NCI-H2107 (cell line): ENCODE measurements at places on chromosomes 4 and X.

DNA sequence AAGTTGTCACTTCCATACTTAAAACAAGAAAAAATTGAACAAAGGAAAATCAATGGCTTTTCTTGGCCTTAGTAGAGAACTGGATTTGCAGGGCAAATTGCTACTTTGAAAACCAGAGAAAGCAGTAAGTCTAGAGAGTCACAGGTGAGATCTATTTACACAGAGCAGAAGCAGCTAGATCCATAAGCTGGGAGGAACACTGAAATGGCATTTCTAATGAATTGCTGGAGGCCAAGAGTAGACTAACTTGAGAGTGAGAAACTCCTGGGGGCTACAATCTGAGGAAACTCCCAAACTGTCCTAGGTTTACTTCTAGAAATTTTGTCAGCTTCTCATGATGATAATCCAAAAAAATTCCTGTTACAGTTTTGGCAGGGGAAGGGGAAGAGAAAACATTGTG lies 133.3 kb downstream of the SPCS3 start:
- DNase-seq, result no peak

DNA sequence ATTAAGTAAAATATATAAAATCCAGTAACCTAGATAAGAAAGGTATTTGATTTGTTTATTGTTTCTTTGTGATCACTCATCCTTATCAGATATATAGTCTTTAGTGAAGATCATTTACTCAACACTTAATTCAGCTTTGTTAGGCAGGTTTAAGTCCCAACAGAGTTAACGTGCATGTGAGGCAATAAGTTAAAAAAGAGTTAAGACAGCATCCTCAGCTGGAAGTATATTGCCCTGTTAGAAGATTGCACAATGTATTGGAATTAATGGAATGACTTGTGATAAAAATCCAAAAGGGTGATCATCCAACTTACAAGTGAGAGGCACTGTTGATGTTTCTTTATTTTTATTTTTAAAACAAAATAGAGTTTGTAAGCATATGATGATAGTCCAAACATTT lies 1162.1 kb downstream of the RAPGEF2 start:
- DNase-seq, result no peak

DNA sequence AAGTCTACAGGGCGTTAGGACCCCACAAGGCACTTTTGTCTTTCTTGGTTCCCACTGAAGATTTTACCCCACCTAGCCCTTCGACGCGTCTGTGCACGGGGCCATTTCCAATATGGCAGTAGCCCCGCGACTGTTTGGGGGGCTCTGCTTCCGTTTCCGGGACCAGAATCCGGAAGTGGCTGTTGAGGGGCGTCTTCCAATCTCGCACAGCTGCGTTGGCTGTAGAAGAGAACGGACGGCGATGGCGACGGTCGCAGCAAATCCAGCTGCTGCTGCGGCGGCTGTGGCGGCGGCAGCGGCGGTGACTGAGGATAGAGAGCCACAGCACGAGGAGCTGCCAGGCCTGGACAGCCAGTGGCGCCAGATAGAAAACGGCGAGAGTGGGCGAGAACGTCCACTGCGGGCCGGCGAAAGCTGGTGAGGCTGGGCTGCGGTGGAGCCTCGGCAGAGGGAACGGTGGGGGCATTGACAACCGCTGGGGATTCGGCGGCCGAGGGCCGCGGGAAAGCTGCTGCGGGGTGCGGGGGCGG lies at the start of gene USP11:
TSS of gene USP11 (plus strand) at position 207 of the 530 bp plus-strand sequence. CDS start at position 242, 35 bp downstream.
- DNase-seq, result no peak

DNA sequence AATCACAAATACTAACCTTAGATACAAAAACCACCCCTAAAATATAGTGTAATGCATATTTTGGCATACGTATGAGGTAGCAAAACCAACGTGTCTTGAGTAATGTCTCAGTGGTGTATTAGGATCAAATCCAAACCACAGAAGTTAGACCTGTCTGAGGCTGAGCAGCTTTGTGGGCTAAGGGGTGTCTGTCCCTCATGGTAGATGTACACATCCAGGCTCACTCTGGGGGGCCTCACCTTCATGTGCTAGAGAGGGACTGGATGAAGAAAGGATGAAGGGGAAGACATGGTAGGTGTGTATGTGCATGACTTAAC lies 188.0 kb upstream of the TBC1D9 start:
- no peak for DNase-seq

DNA sequence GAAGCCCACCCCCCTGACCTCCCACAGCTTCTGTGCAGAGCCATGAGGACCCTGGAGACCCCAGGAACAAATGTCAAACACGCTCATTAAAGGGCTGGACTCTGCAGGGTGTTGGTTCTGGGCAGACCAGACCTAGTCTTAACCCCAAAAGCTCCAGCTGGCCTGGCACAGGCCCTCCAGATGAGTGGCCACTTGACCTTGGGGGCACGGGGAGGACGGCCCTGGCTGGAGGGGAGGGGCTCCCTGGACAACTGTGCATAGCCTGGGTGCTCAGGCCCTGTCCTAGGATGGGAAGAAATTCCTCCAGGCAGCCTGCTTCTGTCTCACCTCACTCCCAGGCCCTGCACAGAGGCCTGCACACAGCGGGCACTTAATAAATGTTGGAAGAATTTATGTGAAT lies 9.4 kb downstream of the ADRA2C start:
- DNase-seq, result no peak

DNA sequence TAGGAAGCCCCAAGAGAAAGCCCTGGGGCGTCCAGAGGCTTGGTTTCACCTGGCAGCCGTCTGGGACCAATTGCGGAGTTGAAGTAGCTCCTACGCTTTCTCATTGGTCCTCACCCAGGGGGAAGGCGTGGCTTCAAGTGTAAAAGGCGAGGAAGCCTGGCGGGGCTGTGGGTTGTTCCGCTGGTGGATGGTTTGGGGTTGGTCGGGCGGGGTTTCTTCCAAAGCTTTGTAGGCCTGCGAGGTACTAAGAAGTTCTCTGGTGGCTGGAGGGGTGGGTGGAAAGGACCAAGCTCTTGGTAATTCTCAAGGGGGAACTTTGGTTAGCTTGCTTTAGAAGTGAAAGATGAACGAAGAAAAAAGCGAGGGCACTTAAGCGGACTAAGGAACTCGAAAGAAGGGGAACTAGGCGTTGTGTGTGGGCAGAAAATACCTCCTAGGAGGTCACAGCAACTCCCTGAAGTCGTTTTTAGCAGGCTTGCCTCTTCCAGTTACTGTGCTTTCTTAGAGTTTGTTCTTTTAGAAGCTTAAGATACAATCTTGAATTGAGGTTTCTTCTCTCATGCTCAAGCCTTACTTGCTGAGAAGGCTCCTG lies 36.6 kb downstream of the CCNG2 start:
- no peak for DNase-seq

- no peak for DNase-seq
Measured at GRCh38 chrX:133776072-133776471, 209.3 kb downstream of the GPC3 start.

GRCh38 chrX:48515842-48516241 lies 5.8 kb upstream of the EBP start:
- DNase-seq, result no peak

- no peak for DNase-seq
Measured at GRCh38 chrX:790783-791360, 160.3 kb downstream of the SHOX start.

DNA sequence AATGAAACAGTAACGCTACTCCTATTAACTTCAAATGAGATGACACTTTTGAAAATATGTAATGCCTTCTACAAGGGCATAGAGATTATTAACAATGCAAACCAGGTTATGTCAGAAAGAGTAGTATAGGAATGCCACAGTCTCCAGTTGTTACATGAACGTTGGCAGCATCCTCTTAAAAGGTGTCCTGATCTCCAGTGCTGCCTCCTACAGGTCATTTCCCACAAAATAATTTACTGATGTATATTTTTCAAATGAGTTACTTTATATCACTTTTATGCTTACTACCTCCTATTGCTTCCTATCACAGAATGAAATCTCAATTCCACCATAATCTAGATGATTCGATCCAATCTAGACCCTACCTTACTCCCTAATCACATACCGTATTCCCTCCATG lies 195.2 kb upstream of the EPHA5 start:
- no peak for DNase-seq

GRCh38 chr4:156779042-156779441 lies 192.6 kb downstream of the PDGFC start:
- no peak for DNase-seq

DNA sequence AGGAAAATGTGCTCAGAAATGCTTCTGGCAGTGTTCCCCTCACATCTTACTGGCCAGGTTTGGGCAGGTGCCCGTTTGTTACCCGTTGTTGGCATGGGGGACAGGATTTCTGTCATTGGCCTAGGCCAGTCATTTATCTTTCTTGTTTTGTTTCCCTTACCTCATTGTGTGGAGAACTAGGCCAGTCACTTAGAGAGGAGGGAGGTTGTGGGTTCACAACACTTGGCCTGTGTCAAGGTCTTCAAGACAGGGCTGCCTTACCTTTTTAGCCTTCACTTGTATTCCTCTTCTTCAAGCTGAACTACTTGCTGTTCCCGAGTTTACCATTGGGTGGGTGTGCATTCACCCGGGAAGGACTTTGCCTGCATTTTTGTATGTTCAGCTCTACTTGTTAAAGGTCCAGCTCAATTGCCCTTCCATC lies 17.7 kb downstream of the SNX25 start:
- no peak for DNase-seq

DNA sequence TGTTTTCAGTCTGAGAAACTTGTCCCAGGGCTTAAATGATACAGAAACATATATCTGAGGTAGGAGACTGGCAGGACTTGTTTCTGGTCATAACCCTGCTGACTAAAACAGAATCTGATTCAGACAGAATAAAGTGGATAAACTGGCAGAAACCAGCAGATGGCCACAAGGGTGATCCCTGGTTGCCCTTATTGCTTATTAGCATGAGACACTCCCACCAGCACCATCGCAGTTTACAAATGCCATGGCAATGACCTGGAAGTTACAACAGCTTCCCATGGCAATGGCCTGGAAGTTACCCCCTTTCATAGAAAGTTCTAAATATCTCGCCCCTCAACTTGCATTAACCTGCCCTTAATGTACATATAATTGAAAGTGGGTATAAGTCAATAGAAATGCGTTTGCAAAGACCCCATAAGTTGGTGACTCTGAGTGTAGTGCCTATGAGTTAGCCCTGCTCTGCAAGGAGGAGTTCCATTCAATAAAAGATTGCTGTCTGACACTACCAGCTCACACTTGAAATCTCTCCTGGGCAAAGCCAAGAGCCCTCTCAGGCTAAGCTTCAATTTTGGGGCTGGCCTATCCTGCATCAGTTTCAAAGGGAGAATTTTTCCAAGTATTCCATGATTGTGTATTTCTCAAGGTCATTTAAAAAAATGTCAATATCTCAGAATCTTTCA lies 52.9 kb upstream of the PAGE5 start:
- DNase-seq, result no peak

DNA sequence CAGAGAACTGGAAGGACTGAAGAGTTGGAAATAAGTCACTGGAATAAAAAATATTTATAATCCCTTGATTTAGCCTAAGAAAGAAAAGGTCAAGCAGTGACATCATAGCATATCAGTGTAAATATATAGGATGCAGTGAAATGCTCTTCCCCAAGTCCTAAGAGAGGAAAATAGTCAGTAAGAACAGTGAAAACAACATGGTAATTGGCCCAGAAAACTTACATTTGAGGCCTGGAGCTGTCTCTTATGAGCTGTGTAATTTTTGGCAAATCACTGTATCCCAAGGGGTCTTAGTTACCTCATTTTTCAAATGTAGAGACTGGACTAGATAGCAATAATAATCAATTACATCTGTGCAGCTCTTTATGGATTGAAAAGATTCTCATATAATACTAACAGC lies 255.7 kb upstream of the AR start:
- DNase-seq, result no peak

DNA sequence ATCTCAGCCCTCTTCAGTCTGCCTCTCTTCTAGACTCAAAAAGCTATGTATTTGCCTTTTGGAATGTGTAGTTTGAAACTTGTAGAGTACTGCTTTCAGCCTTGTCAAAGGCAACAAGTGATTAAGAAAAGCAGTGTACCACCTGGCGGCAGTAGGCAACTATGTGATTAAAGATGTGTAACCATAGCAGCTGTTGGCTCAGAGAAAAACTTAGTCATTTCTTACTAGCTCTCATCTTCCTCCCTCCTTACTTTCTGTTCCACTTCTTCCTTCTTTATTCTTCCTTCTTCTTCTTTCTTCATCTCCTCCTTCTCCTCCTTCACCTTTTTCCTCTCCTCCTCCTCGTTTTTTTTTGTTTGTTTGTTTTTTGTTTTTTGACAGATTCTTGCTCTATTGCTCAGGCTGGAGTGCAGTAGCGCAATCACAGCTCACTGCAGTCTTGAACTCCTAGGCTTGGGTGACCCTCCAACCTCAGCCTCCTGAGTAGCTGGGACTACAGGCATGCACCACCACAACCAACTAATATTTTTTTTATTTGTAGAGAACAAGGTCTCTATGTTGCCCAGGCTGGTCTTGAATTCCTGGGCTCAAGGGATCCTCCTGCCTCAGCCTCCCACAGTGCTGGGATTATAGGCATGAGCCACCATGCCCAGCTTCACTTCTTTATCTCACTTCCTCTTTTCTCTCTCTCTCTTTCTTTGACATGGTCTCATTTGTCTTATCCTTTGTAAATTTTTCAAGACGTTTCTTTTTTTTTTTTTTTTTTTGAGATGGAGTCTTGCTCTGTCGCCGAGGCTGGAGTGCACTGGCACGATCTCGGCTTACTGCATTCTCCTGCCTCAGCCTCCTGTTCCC lies 32.6 kb downstream of the ABHD18 start:
- DNase-seq, result no peak

- no peak for DNase-seq
Measured at GRCh38 chrX:107562482-107562881, 65.8 kb upstream of the PRPS1 start.

DNA sequence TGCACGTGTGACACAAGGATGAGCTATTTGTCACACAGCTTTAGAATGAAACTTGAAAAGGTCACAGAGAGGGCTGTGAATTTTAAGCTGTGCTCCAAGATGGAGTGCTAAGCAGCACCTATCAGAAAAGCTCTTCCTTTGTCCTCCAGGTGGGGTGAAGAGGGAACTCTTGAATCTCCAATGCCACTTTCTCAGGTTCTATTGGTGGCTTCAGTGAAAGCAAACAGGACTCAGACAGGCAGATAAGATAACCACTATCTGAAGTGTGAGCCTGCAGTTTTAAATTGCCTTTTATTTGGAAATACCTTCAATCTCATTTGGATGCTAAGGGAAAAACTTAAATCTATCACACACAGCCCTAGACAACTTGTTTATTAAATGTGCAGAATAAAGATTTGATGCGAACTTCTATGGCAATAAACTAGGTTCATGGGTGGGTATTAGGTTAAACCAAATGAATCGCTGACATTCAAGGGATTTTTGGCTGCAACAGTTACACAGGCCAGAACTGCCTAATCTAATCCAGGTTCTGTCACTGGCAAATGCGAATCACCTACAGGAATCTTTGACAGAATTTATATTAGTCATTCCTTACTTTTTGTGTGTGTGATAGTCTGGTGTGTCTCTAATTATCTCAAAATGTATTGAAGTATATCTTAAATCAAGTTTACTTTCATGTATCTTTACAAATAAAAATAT lies 13.6 kb upstream of the PDGFRA start:
- DNase-seq, result no peak

- DNase-seq, result no peak
Measured at GRCh38 chrX:119942173-119942819, 1.3 kb downstream of the NKAP start.

GRCh38 chr4:34250562-34250961 lies 1993.8 kb downstream of the ARAP2 start:
- DNase-seq, result no peak
